Cardiac septum (tissue), 1 donor: ENCODE measurements at places on chromosomes 6 and 20.

- no peak for DNase-seq
Observed at GRCh38 chr20:18717062-18717461, 96.5 kb upstream of the SCP2D1 start.

DNA sequence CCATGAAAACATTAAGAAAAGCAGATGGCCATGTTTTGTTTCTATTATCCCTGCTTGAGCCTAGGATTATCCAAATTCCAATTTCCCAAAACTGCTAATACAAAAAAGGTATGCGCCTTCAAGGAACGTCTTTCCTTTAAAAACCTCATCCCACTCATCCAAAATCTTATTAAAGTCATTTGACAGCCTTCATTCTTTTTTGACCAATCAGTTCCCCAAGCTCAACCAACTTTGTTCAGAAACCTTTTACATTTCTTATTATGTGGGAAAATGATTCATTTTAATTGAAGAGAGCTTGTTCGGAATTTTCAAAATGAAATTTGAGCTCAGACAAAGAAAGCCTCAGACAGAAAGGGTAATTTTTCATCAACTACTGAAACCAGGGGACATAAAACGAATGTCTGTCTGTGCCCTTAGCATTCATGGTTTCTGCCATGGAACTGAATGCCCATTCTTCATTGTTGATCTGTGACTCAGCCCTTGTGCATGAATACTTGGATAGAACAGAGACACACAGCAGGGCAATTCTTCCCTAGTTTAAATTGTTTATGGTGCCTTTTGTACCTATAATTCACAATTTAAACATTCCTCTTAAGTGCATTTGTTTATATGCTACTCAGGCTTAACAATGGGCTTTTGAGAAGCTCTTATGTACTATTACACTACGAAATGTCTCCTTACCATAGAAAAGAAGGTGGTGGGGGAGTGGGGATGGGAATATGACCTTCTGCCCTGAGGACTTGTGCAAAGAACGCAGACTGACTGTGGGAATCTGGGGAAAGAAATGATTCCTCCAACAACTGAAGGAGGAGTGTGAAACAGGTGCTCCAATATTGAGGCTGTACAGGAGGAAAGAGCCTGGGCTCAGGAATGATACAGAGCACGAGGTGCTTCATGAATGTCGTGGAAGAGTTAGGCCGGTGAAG, 49.8 kb upstream of the ERVFRD-1 start:
- no peak for DNase-seq

DNA sequence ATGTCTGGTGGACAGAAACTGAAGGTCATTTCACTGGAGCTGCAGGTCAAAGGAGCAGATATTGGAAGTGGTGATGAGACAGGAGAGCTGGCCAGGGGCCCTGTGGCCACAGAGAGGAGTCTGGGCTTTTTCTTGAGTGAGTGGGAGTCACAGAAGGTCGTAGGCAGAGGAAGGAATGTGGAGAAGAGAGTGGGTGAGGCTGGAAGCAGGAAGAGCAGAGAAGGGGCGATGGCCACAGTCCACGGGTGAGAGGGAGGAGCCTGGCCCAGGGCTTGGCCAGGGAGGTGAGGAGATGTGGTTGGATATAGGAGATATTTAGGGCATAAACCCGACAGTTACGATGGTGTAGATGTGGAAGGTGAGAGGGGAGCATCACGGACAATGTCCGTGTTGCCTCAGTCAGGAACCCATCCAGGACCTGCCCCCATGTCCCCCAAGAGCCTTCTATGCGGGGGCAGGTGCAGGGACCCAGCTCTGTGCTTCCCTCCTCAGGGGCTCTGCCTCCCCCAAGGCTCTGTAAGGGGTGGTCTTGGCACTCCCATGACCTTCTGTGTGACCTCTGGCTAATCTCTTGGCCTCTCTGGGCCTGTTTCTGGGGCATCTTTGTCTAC, 150.5 kb upstream of the PTPN1 start:
- no peak for DNase-seq

- DNase-seq = no peak
Observed at GRCh38 chr6:127520066-127520465, 931 bp upstream of the MTCL3 start.

DNA sequence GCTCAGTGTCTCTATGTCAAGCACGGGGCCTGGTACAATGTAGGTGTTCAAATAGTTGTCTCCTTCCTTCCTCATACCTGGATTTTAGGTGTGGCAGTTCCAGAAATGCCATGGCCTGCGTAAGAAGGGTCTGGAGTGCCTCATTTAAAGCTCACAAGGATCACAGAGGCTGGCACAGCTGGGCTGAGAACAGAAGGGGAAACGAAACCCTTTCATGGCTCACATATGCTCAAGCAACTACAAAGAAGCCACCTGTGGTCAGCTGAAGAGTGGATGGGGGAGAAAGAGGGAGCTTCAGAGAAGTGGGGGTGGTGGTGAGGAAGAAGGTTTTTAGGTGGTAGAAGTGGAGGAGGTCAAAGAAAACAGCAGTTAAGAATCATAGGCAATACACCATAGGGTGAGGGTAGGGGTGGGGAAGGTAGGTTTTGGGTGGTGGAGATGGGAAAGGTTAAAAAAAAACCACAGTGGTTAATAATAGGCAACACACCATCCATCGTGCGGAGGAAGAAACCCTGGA, 17.0 kb upstream of the TOP1 start:
- DNase-seq = no peak

DNA sequence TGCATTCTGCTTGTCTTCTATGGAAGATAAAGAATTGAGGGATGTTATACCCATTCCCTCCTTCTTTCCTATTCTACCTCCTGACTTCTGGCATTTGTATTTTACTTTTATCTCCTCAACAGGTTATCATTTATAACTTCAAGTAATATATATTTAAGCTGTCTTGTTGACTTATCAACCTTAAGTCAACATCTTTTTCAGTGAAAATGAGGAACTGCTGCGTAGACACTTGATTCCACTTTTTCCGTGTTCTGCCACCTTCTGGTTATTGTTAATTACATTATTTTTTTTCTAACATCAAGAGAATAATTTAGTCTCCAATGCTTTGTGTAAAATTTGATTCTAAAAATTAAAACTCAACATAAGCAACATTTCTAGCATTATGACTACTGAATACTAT, 107.5 kb downstream of the PRKN start:
- no peak for DNase-seq

GRCh38 chr20:63185215-63185796, 30.6 kb downstream of the YTHDF1 start:
- no peak for DNase-seq

DNA sequence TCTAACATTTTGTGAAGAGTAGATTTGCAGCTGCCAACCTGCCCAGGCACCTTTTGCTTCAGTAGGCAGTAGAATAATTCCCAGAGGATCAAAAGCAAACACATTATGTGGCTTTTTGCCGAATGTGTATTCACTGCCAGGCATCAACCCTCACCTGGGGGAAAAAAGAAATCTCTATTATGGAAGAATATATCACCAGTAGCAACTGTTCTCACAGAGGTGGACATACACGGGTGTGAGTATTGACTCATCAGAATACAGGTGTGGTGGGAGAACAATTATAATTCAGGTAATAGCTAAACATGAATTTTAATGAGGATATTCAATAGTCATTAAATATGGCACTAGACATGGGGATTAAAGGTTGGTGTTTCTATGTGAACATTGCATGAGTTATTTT, 910.7 kb downstream of the TFAP2A start:
- DNase-seq = no peak

GRCh38 chr6:11682561-11682975, 96.0 kb downstream of the ADTRP start:
- no peak for DNase-seq

- no peak for DNase-seq
Observed at GRCh38 chr6:136304410-136304809, 14.8 kb upstream of the BCLAF1 start.
